Mesothelial cell of epicardium (in vitro differentiated cells): ENCODE measurements at places on chromosomes 6 and 20.

DNA sequence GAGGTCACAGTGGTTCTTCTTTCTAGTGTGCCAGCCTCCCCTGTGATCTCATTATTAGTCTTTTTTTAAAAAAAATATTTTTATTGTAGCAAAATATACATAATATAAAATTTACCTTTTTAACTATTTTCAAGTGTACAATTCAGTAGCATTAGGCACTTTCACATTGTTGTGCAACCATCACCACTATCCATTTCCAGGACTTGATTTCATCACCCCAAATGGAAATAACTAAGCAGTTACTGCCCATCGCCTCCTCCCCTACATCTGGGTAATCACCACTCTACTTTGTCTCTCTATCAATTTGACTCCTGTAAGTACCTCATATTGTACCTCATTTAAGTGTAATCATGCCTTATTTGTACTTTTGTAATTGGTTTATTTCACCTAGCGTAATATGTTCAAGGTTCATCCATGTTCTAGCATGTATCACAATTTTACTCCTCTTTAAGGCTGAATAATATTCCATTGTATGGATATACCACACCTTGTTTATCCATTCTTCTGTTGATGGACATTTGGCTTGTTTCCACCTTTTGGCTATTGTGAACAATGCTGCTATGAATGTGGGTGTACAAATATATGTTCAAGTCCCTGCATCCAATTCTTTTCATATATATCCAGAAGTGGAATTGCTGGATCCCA, 68.6 kb upstream of the FYN start:
- H3K36me3 ChIP-seq, result no peaks in the 10 kb centered on the region
- no peak overlapping the region for H3K4me3 ChIP-seq
- no peak overlapping the region for H3K27ac ChIP-seq
- H3K27me3 ChIP-seq, result no peaks in the 10 kb centered on the region
- no peaks in the 10 kb centered on the region for H3K4me1 ChIP-seq

DNA sequence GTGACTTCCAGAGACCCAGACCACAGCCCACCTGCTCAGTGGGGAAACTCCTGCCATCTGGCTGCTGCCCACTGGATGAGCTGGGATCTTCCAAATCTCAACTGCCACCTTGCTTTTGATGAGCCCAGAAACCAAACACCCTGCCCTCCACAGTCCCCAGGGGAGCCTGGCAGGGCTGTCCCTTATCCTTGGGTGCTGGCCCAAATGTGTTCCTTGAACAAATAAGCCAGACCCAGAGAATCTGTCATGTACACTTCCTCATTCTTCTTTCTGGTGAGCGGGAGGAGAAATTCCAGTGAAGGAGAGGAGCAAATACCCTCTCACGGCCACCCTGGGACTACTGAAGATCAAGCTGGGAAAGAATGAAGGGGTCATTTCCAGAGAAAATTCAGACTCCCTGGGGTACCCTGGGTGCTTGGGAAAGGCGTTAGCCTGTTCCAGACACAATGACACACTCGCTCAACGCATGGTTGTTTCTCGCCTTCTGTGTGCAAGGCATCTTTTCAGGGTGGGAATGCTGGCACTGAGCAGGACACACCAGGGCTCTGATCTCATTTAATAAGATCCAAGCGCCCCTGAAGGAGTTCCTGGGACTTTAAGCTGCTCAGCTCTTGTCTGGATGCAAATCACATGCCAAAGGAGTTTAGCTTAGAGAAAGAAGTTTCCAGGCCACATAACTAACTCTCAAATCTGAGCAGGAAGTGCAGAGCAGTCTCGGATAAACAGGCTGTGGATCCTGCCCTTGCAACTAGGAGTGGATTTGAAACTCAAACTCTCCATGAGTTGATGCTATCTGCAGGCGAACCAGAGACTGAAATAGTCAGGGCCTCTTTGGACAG, 38.5 kb downstream of the PXDC1 start:
- peaks cover 8% of the 10 kb centered on the region for H3K36me3 ChIP-seq
- no peaks in the 10 kb centered on the region for H3K27me3 ChIP-seq
- DNase-seq, result no peak
- H3K4me3 ChIP-seq, result no peak overlapping the region
- peak overlapping the region; percentile 83 for H3K27ac ChIP-seq

- H3K27ac ChIP-seq, result no peak overlapping the region
- peaks cover 11% of the 10 kb centered on the region for H3K27me3 ChIP-seq
- H3K4me1 ChIP-seq, result peaks cover 6% of the 10 kb centered on the region
- H3K36me3 ChIP-seq, result no peaks in the 10 kb centered on the region
- no peak overlapping the region for H3K4me3 ChIP-seq
These were observed 188.5 kb upstream of the PMEPA1 start for GRCh38 chr20:57898332-57898731.

- H3K27ac ChIP-seq, result no peak overlapping the region
- peaks cover 66% of the 10 kb centered on the region for H3K27me3 ChIP-seq
- H3K4me1 ChIP-seq, result no peaks in the 10 kb centered on the region
- no peak overlapping the region for H3K4me3 ChIP-seq
- no peaks in the 10 kb centered on the region for H3K36me3 ChIP-seq
- DNase-seq, result no peak
These were observed 271.5 kb downstream of the FOXA2 start for GRCh38 chr20:22312744-22313346.

GRCh38 chr6:10659699-10660348, 34.6 kb downstream of the C6orf52 start:
- H3K27me3 ChIP-seq, result peaks cover 4% of the 10 kb centered on the region
- H3K4me1 ChIP-seq, result no peaks in the 10 kb centered on the region
- no peak for DNase-seq
- H3K36me3 ChIP-seq, result no peaks in the 10 kb centered on the region
- H3K27ac ChIP-seq, result no peak overlapping the region

GRCh38 chr6:120899932-120900331, 434.3 kb downstream of the TBC1D32 start:
- H3K4me3 ChIP-seq, result no peak overlapping the region
- H3K27ac ChIP-seq, result no peak overlapping the region
- DNase-seq, result no peak
- no peaks in the 10 kb centered on the region for H3K27me3 ChIP-seq
- H3K4me1 ChIP-seq, result peaks cover 16% of the 10 kb centered on the region

DNA sequence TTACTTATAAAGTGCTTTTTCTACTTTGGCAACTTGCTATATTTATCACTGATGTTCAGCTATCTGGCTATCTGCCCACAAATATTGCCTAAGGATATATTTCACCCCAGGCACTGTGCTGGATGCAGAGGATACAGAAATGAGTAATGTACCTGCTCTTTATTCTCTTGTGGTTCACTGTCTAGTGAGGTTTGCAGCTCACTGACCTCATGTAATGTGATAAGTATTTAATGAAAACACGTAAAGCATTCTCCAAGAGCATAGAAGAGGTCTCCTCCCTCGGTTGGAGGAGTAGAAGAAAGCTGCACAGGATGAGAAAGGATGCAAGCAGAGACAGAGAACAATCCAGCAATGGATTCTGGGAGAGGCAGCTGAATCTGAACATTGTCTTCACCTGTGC, 610.7 kb downstream of the CBLN4 start:
- no peaks in the 10 kb centered on the region for H3K4me1 ChIP-seq
- DNase-seq, result no peak
- no peak overlapping the region for H3K27ac ChIP-seq
- no peaks in the 10 kb centered on the region for H3K36me3 ChIP-seq
- H3K27me3 ChIP-seq, result no peaks in the 10 kb centered on the region
- no peak overlapping the region for H3K4me3 ChIP-seq

DNA sequence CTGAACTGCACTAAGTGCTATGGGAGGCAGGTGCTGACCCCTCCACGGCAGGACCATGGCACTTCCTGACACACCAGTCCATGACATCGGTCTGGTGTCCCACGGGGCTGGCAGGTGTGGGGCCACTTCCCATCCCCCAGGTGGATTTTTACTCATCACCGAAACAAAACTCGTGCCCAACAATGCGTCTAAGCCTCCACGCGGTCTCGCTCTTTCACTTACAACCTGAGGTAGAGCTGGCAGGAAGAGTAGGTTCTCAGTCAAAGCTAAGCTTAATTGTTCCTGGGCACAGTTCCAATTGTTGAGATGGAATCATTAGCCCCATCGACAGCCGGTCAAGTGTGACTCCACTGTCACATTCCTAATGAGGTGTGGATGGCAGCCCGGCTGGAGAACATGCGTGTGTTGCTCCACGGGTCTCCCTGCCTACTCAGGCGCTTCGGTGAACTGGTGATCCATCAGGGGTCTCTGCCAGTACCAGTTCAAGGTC, 125.7 kb downstream of the SLC23A2 start:
- H3K36me3 ChIP-seq, result peaks cover 27% of the 10 kb centered on the region
- H3K4me1 ChIP-seq, result no peaks in the 10 kb centered on the region
- H3K27ac ChIP-seq, result no peak overlapping the region
- no peaks in the 10 kb centered on the region for H3K27me3 ChIP-seq
- DNase-seq, result no peak
